ENCODE measurements at places on chromosomes 1 and 21. TPM values are rescaled to one million over a fixed set of nuclear protein-coding genes. Genes with fewer than 3 reads are reported as not detected.

COL6A2 gene
- total RNA-seq = 3.8 TPM

SNX27 gene
- 57.1 TPM for total RNA-seq

OR14K1 gene
- total RNA-seq = not detected

HORMAD1 gene
- not detected for total RNA-seq

TRPM2 gene
- not detected for total RNA-seq

ABCG1 gene
- 0.19 TPM for total RNA-seq

ATP1A4 gene
- not detected for total RNA-seq

- peak; percentile 14 for DNase-seq
Measured at GRCh38 chr1:245715970-245716369, 561.2 kb downstream of the KIF26B start.

- no peak for DNase-seq
Measured at GRCh38 chr1:95223110-95223509, 10.9 kb upstream of the RWDD3 start.

GRCh38 chr1:7425771-7426170, 345.3 kb upstream of the VAMP3 start:
- DNase-seq = no peak

DNA sequence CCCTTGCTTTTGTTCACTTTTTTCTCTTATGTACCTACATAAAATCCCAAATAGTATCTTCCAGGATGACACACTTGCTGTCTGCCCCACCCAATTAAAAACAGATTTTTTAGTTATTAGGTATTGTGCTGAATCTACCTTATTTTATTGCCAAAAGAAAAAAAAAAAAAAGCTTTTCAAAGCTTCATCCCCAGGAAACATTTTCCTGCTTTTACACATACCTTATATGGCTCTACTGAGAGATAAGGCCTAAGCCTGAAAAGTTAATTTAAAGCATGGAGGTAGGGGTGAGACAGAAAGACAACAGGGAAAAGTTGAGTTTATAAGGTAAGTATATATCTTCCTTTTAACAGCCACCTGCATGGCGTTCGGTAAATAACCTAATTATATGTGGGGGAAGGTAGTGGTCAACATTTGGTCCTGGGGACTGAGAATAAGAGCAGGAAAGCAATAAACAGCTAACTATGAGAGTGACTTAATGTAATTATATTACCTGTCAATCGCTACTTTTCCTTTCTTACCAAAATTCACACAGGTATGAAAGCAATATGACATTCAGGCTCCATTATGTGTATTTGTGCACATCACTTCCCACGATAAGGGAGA, 54.6 kb upstream of the BOLA1 start:
- DNase-seq = no peak

- DNase-seq = no peak
Measured at GRCh38 chr1:235688096-235688495, 38.5 kb upstream of the GNG4 start.

DNA sequence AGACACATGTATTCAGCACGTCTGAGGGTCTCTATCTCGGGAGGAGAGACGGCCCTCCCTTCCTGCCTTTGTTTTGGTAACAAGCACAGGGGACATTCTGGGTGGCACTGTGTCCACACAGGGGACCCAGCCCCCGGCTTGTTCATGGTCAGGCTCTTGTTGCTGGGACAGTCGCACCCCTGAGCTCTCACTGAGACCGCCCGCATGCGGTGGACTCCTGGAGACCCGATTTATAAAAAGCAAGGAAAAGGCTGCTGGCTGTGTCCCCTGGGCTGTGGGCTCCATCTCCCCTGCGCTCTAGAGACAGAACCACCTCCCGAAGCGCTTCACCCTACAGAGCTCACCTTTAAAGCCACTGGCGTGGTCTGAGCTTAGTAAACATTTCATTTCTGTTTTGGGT, 103.4 kb downstream of the WDR4 start:
- no peak for DNase-seq

GRCh38 chr1:114152508-114153260, 985 bp downstream of the SYT6 start:
- no peak for DNase-seq

DNA sequence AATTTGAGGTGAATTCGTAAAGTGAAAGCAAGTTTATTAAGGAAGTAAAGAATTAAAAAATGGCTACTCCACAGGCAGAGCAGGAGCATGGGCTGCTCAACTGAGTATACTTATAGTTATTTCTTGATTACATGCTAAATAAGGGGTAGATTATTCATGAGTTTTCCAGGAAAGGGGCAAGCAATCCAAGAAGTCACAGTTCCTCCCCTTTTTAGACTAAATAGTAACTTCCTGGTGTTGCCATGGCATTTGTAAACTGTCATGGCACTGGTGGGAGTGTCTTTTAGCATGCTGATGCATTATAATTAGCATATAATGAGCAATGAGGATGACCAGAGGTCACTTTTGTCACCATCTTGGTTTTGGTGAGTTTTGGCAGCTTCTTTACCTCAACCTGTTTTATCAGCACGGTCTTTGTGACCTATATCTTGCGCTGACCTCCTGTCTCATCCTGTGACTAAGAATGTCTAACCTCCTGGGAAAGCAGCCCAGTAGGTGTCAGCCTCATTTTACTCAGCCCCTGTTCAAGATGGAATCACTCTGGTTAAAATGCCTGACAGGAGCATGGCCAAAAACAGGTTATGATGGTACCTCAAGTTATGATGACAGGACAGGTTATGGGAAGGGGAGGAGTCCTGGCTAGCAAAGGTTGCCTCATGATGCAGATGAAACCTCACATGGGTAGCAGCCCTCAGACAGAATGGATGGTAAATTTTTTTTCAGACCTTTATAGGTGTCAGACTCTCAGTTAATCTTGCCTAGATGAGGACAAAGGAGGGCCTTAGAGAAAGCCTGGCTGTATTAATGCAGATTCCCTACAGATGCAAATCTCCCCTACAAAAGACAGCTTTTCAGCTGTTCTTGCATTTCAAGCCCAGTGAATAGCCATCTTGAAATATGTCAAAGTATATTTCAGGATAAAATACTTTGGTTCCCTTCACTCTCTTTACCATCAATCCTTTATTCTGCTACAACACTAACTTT, 49.7 kb downstream of the SIPA1L2 start:
- DNase-seq = no peak

DNA sequence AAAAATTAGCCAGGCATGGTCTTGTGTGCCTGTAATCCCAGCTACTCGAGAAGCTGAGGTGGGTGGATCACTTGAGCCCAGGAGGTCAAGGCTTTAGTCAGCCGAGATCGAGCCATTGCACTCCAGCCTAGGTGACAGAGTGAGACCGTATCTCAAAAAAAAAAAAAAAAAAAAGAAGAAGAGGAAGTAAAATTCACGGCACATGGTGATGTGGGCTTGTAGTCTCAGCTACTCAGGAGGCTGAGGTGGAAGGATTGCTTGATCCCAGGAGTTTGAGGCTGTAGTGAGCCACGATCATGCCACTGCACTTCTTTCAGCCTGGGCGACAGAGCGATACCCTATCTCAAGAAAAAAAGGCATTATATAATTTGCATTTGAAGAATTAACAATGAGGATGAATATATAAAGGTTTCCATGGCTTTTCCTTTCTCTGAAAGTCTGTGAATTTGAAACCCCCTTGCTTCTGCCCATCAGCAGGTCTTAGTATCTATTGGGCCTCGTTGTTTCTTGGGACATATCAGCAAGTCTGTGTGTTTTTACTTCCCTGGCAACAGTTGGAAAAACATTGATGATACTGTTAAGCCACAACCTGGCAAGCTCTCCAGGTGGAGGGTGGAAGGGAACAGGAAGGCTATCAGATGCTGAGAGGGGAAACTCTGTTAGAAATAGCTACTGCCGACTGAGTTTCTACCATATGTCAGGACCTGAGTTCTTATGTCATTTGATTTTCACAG, 4.6 kb upstream of the PLA2G2D start:
- no peak for DNase-seq

GRCh38 chr21:42799516-42799915, 79.8 kb downstream of the WDR4 start:
- DNase-seq = peak; percentile 11

DNA sequence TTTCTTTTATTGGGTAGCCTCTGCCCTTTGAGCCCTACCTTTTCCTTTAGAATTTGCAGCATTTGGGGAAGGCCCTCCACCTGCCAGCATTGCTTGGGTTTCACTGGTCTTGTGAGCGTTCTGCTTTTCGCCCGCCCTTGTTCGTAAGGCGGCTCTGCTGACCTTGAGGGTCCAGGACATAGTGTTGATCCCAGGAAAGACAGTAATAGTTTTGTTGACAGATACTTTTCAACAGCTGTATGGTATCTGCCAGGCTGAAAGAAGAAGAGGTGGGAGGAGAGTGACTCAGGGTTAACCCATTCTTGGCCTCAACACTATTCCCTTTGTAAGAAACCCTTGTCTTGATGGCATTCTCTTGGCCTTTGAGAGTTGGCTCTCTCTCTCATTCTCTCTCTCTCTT, 113.4 kb upstream of the SPAG17 start:
- no peak for DNase-seq

DNA sequence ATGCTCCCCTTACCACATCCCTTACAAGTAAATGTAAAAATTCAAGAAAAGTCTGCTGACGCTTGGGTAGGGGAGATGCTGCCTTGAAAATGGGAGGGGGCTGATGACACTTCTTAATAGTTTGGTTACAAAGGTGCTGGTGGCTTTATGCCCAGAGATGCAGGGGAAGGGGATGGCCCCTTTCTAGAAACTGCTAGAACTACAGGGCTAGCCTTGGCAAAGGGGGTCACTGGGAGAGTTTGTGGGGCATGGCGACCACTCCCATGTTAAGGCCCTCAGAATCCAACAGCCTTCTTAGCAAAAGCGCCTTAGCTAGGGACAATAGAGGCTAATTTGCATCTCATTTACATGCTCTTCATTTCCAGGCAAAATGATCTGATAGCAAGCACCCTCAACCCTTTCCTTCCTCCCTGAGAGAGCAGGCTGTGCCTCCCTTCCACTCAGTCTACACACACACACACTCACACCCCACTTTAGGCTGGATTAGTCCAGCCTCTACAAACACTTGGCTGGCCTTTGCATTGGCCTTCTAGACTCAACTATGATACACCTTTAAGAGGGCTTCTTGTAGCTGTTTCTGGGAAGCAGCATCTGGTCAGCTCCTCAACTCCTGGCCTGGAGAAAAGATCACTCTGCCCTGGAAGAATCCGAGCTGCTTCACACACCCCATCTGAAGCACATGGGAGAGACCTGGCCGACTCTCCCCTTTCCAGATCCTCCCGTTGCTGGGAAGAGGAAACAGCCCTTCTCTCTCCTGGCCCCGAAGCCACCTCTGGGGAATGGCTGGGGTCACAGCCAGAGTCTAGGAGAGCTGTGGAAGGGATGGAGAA, 1.7 kb downstream of the SEMA6C start:
- no peak for DNase-seq

DNA sequence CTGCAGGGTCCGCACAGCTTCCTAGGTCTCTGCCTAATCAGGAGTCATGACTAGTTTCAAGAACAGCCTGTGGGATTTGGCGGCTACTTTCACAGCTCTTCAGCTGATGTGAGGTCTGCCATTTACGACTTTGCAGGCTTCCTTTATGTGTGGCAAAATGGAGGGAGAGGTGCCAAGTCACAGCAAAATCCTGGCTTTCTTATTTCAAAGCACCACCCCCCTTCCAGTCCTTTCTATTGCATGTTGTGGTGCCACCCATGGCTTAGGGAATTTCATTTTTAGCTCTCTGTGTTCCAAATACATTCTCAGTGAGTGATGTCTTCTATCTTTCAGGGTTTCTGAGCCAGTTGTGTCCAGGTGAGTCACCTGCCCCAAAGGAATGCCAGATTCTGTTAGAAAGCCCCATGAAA, 75.1 kb upstream of the WLS start:
- DNase-seq = no peak

DNA sequence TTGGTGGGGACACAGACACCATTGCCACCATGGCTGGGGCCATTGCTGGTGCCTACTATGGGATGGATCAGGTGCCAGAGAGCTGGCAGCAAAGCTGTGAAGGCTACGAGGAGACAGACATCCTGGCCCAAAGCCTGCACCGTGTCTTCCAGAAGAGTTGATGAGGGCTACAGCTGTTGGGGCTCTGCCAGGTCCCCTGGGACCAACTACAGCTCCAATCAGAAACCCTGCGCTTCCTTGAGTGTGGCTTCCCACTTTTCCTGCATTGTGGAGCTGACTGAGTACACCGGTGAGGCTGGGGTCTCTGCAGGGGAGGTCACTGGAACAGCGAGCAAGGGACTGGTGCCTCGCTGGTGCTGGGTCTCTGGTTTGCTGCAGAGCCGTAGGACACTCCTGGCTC, 4.5 kb downstream of the ADPRS start:
- DNase-seq = no peak

DNA sequence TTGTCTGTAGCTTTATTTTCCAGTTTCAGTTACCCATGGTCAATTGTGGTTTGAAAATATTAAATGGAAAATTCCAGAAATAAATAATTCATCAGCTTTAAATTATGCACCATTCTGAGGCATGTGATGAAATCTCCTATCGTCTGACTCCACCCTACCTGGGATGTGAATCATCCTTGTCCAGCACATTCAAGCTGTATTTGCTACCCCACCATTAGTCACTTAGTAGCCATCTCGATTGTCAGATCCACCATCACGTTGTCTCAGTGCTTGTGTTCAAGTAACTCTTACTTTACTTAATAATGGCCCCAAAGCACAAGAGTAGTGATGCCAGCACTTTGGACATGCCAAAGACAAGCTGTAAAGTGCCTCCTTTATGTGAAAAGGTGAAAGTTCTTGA, 4.0 kb downstream of the STPG1 start:
- no peak for DNase-seq

DNA sequence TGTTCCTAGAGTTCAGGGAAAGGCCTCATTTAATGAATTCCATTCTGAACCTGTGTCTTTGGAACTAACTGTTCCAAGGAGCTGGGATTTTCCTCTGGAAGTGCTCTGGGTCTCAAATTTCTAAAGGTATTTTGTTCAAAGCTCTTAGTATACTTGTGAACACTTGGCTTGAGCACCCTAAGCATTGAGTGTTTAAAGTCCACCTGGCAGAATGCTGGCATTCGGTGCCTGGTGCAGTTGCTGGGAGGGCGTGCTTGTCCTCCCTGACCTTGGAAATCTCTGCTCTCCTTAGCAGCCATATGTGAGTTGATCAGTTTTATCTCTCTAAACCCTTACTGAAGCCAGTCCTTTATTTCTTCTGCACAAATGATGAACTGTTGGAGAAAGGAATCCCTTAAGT, 3.0 kb downstream of the MTARC2 start:
- no peak for DNase-seq

DNA sequence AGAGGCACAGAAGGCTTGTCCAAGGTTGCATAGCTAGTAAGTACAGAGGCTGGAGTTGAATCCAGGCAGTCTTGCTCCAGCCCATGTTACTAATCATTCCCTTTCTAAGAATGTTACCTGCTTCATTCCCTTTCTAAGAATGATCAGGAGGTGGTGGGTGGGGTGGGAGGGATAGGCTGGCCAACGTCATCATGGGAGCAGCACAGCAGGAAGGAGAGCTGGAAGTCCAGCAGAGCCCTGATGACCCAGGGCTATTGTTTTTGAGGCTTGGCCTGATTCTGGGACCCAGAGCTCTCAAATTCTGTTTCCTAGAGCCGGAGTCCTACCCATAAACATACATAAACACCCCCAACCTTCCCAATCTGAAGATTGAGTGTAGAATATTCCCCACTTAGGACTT, 11.8 kb upstream of the CSF1 start:
- no peak for DNase-seq

GRCh38 chr1:186620566-186621350, 59.5 kb downstream of the PTGS2 start:
- no peak for DNase-seq

GRCh38 chr1:226722240-226722900, 16.7 kb downstream of the ITPKB start:
- DNase-seq = no peak
